ENCODE measurements at places on chromosomes 12 and 14.

GRCh38 chr12:112149596-112149995 is 24.2 kb downstream of the TRAFD1 start:
- no peak for DNase-seq

DNA sequence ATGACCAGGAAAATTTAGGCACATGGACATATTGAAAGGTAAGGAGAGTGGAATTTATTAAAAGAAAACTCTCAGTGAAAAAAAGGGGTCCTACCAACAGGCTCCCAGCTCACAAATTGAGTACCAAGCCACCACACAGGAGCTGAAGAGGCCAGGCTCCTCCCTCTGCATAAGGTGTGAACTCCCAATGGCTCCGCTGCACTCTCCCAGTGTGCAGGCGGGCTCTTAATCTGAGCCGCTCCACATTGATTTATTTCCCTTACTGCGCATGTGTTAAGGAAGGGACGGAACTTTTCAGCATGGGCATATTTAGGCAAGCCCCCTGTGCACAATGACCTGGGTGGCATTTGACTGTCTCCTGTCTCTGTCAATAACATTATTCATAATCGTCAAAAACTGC is 68.6 kb upstream of the PLEKHG7 start:
- DNase-seq = no peak

- no peak for DNase-seq
Observed at GRCh38 chr14:58783792-58784511, 146.2 kb downstream of the DACT1 start.

- no peak for DNase-seq
Observed at GRCh38 chr14:106069804-106070625, 543.6 kb downstream of the TMEM121 start.

DNA sequence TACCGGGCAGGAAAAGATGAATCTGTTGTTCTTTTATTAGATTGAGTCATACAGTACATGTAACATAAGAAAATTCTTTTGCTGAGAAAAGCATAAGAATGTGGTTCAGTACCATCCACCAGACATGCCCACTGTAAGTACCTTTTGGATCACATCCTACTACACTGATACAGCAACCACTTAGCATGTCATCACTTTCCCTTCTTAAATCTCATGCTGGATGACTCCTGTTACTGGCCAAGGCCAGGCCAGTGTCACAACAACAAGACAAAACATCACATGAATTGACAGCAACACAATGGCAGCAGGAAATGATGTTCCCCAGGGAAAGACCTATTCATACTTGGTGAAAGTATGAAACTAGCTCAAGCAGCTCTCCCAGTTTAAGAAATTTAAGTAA is 46.4 kb downstream of the STXBP6 start:
- no peak for DNase-seq

DNA sequence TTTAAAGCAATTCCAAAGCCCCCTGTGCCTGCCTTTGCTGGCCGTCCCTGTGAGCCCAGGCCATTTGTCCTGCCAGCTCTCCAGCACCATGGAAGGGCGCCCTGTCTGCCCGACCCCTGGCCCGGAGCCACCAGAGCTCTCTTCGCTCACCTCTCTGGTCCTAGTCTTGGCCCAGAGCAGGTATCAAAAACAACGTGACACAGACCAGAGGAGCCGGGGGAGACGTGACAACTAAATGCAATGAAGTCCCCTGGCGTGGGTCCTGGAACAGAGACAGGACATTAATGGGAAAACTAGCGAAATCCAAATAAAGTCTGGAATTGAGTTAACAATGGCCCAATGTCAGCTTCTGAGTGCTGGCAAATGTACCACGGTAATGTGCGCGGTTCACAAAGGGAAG is 83.2 kb upstream of the DIO3 start:
- no peak for DNase-seq

- no peak for DNase-seq
Observed at GRCh38 chr12:105570944-105571343, 240.5 kb downstream of the C12orf75 start.

DNA sequence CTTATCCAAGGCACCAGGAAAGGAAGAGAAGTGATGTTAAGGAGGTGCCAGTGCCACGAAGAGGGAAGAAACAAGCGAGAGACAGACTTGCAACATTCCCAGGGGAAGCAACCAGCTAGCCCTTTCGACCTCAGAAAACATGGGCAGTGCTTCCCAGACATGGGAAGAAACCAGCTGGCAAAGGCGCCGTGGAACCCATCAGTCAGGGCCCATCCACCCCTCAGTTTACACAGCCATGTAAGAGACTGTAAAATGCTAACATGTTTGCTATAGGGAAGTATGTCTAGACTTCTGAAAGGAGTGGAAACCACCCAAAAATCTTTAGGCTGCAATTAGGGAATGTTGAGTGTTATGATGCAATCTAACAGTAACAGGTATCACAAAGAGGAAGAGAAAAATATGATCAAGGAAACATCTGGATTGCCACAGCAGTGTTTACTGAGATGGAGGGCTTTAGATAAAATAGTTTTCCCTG is 26.3 kb downstream of the ANAPC5 start:
- no peak for DNase-seq

GRCh38 chr14:34438438-34438837 is 23.6 kb downstream of the SPTSSA start:
- no peak for DNase-seq

DNA sequence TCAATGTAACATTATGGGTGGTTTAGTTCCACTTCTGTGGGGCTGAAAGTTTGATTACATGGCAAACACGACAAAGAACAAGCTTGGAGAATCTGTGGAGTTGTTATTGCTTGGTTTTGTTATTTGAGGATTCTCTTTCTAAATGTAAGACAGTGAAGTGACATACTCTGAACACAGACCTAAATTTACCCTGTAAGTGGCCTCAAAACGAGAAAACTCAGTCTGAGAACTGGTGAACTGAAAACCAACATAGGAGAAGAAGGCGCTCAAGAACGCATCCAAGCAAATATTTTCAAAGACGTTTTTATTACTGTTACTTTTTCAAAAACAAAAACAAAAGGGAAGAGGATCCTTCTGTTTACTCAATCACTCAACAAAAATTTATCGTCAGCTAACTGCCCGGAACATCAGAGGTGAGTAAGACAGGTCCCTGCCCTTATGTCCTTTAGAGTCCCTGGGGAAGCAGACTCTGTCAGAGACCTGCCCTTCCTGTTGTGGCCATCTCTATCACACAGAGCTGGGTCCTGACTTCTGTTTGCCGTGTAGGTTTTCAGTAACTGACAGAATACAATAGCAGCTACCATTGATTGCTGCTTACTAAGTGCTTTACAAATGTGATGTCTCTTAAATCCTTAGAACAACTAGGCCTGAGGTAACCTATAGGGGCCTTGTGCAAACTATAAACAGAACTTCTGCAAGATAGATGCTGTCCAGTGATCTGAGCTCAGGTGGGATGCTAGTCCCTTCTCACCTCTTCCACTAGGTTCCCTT is 79.3 kb upstream of the C12orf71 start:
- DNase-seq = no peak

GRCh38 chr12:131000000-131000486 is 46.3 kb downstream of the ADGRD1 start:
- no peak for DNase-seq

GRCh38 chr12:91379051-91379775 is 196.6 kb upstream of the DCN start:
- no peak for DNase-seq

GRCh38 chr14:97298331-97298730 is 501.1 kb downstream of the VRK1 start:
- DNase-seq = no peak

GRCh38 chr14:33279865-33280264 is 341.2 kb downstream of the NPAS3 start:
- no peak for DNase-seq

All from amygdala (tissue), 56 donors.